Stimulated activated CD4-positive, alpha-beta T cell treated with anti-CD3 and anti-CD28 coated beads, TNF-alpha, amount 100 ng/mL, for 24 hours (primary cell): ENCODE measurements at places on chromosomes 12 and 14.

DNA sequence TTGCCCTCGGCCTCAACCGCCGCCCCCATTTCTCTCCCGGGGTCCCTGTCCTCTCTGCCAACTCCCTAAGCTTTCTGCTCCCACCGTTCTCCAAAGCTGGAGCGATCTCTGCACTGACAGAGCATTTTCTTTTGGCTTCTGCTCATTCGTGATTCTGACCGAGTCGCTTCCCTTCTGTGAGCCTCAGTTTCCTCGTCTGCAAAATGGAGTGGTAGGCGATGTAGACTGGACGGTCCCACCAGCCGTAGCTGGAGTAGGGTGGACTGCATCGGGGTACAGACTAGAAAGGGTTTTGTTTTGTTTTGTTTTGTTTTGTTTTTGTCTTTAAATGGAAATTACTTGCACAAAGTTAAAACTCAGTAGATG, 2.4 kb downstream of the VSX2 start:
- no peak for DNase-seq

- DNase-seq, result no peak
Observed at GRCh38 chr14:53840444-53840843, 116.2 kb downstream of the BMP4 start.

DNA sequence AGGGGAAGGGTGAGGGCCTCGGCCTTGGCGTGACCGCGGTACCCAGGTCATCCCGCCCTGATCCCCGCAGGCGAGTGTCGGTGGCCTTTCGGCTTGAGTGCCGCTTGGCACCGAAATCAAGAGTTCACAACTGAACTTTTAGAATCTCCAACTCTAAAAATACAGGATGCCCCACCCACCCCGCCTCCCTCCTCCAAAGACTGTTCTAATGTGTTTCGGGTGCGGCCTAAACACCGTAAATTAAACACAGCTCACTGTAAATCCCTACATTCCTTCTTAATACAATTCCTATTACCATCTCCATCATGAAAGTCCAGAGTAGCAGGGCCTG, 11.4 kb downstream of the SCNN1A start:
- DNase-seq, result no peak

GRCh38 chr12:55664826-55665225, 28.1 kb downstream of the OR10P1 start:
- no peak for DNase-seq

- no peak for DNase-seq
Observed at GRCh38 chr14:97021571-97022168, 224.5 kb downstream of the VRK1 start.

GRCh38 chr12:93740751-93741150, 63.6 kb downstream of the CRADD start:
- DNase-seq, result no peak

DNA sequence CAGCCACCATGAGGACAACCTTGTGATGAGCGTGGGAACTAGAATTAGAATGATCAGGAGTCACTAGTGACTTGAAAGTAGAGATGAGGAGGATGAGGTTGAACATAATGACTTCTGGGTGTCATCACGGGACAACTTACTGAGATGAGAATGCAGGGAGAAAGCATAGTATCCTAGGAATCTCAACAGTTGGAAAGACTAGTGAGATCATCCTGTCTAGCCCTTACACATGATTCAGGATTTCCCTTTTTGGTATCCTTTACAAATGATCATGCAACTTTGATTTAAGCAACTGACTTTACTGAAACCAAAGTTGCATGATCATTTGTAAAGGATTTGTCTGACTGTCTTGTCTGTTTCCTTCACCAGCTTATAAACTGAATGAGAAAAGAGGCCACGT, 51.8 kb upstream of the HIF1A start:
- DNase-seq, result no peak

DNA sequence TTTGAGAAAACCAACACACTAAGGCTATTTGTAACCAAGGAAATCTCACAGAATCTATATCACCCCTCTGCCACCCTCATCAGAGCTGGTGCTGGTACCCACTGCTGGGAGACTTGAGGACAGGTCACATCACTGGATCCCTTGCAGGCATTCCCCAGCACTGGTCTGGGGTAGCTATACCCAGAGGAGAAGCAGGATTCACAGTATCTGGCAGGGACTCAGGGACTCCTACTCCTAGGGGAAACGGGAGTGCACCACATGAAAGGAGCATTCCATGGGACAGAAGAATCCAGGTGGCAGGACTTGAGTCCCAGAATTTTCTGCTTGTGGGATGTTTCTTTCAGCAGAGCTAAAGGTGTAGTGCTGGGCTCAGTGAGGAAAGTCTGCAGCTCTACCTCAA, 223.2 kb downstream of the ADGRD1 start:
- DNase-seq, result no peak

GRCh38 chr12:71702590-71702989, 16.7 kb downstream of the TMEM19 start:
- DNase-seq, result no peak

DNA sequence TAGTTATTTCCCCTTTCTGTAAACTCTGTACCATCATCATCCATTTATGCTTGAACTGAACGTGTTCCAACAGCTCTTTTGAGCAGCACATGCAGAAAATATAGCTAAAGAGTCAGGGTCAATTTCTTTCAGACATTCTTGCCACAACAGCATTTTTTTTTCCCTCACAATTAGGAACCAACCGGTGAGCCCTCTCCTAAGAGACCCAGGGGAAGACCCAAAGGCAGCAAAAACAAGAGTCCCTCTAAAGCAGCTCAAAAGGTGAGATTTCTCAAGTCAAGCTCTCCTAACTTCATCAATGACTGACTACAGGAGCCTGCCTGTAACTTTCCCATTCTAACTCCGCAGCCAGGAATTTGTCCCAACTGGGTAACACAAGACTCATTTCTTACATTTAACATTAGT, 3.5 kb downstream of the HMGA2 start:
- DNase-seq, result no peak

GRCh38 chr12:116799955-116800354, 61.8 kb downstream of the RNFT2 start:
- no peak for DNase-seq

DNA sequence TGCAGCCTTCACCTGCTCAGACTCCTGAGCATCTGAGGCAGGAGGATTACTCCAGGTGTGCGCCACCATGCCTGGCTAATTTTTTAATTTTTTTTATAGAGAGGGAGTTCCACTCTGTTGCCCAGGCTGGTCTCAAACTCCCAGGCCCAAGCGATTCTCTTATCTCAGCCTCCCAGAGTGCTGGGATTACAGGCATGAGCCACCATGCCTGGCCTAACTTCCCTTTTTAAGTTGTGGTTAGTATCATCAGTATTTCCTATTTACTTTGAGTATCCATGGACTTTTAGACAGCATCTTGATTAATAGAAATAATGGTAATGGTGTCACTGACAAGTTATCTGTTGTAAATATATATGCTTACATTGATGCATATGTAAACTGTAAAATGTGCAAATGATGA, 116.9 kb downstream of the FGD4 start:
- DNase-seq, result no peak

DNA sequence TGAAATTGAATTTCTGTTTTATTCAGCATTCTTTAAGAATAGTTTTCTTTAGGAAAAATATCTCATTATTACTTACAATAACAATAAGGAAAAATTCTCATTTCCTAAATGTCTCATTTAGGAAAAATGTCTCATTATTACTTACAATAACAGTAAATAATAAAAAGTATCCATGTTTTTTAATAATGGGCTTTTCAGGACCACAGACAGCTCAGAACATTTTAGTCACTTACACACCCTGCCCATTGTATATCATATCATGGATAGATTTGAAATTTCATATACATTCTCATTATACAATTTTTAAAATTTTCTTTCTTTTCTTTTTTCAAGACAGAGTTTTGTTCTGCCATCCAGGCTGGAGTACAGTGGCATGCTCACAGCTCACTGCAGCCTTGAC, 58.9 kb downstream of the ASCL1 start:
- no peak for DNase-seq

- DNase-seq, result no peak
Observed at GRCh38 chr12:80195074-80195726, 95.9 kb downstream of the OTOGL start.

- DNase-seq, result no peak
Observed at GRCh38 chr12:76310110-76310509, 38.1 kb downstream of the BBS10 start.

DNA sequence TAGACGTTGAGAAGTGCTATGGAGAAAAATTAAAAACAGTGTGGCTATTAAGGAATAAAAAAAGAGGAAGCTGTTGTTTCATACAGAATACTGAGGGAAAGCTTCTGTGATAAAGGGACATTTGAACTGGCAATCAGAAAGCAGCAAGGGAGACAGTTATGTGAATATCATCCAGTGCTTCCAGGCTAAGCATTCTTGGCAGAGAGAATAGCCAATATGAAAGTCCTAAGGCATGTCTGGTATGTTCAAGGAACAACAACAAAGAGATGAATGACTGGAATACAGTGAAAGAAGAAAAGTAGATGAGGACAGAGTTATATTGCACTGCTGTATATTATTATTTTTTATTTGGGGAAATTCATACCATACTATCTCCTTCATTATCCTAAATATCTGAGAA, 23.9 kb downstream of the SCAF11 start:
- no peak for DNase-seq

DNA sequence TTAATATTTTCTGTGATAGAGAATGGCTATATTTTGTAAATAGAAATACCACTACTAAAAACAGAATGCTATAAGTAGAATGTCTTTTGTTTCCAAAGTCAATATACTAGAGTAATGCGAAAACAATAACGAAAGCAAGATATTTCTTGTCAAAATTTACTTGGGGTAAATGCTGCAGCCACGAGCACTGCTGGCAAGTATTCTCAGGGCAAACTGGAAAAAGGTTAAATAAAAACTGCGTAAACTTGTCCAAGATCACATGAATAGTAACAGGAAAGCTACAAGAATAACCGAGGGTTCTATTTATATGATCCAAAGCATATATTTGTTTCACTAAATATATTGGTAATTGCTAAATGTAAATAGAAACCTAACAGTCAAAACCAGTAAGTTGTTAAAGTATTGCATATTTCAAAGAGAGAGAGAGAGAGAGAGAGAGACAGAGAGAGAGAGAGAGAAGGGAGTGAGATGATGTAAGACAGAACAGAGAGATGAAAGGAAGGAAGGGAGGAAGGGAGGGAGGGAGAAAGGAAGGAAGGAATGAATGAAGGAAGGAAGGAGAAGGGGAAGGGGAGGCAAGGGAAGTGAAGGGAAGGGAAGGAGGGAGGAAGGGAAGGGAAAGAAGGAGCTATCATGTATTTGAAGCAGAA, 231.7 kb downstream of the KCNC2 start:
- DNase-seq, result no peak

- DNase-seq, result no peak
Observed at GRCh38 chr12:34301251-34302130, 279.2 kb downstream of the ALG10 start.

DNA sequence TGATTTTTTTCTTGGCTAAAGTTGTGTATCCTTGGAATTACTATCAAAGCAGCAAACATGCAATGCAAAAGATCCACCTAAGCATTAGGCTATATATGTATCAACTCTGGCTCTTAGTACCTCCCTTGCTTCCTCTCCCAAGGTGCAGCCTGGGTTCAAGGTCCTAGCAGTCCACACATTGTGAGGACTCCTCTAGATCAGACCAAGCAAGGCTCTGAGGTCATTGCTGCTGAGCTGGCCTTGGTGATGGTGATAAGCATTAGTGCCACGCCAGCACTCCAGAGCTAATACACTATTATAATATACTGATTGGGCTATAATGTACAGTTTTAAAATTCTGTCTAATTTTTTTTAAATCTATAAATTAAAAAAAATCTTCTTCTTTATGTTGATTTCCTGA, 196.9 kb upstream of the BTG1 start:
- DNase-seq, result no peak

GRCh38 chr12:12818701-12819100, 5.6 kb downstream of the DDX47 start:
- no peak for DNase-seq

- no peak for DNase-seq
Observed at GRCh38 chr14:31920989-31921650, 156.0 kb upstream of the ARHGAP5 start.

DNA sequence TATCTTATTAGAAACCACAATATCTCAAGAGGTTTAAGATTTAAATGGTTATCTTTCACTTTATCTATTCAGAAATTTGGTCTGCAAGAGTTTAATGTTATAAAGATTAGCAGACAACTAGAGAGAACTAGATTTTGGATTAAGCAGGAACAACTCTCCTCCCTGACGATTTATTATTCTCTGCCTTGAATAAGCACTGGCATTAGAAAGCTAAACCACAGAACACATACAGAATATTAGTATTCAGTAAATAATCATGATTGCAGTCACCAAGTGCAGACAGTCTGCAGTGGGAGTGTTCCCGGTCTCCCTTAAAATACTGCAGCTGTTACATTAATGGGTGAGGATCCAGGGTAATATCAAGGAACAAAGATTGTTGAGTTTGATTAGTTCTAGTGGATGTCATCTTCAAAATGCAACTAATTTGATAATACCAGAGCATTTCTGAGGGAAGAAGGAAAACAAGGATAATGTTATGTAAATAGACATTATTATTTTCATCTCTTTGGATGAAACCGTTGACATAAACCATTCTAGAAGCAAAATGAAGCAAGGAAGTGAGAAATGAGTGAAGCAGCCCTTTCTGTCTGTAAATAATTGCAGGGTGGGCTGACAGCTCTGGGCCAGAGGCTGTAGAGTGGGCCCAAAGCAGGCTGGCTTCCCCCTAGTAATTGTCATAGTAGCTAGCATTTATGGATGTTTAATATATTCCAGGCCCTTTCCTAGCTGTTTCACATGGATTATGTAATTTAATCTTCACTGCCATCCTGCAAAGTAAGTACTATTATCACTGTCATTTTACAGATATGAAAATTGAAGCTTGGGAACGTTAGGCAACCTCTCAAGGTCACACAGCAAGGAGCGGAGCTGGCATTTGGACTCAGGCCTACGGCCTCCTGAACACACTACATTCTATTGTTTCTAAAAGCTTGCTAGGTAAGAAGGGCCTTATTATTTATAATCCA, 79.4 kb downstream of the DYRK2 start:
- no peak for DNase-seq

DNA sequence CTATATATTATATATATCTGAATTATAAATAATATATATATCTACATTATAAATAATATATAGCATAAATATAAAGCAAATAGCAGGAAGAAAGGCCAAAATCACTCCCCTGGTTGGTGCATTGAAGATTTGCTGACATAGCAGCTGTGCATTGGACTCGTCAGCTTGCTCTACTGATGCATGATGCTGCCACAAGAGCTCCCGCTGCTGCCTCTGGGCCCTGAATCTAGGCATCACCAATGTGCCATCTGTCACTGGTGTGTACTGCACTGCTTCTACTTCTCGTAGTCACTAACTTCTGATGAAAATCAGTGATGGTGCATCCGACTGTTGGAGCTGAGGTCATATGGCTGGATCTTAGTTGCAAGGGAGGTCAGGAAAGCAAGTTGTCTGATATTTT, 205.0 kb downstream of the ADAMTS20 start:
- DNase-seq, result no peak

DNA sequence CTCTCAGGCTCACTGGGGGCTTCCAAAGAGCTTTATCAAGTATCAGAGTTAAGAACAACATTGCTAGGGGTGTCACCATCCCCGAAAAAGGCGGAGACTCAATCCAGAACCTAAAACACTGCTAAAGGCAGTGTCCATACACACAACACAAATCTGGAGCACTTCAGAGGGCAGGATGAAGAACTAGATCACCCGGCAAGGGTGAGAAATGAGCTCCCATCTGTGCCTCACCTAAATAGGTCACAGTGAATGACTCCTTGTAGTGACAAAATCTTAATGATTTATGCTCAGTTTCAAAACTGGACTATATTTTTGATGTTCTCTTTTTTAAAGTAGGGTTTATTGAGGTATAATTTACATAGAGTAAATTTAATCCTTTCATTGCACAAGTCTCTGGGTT, 25.6 kb downstream of the NIN start:
- DNase-seq, result no peak
